ENCODE measurements at places on chromosomes 5 and 9. TPM values are rescaled to one million over a fixed set of nuclear protein-coding genes. Genes with fewer than 3 reads are reported as not detected.
A peak's percentile ranks its signal among the peaks of the same experiment; 100 is the strongest.

- DNase-seq: no peak
These were observed 23.0 kb downstream of the GDNF start for GRCh38 chr5:37816883-37817282.

GRCh38 chr5:9483243-9483642, 62.6 kb downstream of the SEMA5A start:
- DNase-seq: no peak

- no peak for DNase-seq
These were observed 46.5 kb downstream of the IRX2 start for GRCh38 chr5:2704806-2705645.

- DNase-seq: no peak
These were observed 89.5 kb upstream of the TTC23L start for GRCh38 chr5:34749431-34749873.

DNA sequence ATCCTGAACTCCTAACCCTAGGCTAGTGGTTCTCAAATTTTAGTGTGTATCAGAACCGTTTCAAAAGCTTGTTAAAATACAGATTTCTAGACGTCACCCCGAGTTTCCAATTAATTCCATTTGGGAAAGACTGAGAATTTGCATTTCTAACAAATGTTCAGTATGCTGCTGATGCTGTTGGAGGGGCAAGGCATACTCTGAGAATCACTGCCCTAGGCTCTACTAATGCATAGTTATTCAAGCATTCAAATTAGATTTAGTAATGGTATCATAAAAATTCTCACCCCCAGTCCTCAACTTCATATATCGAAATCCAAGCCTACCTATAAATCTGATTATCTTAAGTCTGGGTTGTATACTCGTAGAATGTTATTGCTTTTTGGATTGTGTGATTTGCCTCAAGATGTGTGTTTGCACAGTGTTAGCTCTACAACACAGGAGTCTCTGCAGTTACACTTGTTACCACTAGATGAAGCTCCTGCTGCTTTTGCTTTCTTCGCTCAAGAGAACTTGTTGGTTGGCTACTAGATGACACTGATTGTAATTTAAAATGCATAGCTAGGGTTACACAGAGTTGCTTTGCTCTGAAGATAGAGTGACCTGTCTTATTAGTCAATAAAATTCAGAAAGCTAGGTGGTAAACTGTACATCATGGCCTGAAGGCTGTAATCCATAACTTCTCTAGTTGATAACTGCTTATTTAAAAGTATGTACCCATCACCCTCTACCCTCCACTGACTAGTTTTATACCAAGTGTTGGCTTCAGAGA, 7.5 kb upstream of the ERAP2 start:
- no peak for DNase-seq

DNA sequence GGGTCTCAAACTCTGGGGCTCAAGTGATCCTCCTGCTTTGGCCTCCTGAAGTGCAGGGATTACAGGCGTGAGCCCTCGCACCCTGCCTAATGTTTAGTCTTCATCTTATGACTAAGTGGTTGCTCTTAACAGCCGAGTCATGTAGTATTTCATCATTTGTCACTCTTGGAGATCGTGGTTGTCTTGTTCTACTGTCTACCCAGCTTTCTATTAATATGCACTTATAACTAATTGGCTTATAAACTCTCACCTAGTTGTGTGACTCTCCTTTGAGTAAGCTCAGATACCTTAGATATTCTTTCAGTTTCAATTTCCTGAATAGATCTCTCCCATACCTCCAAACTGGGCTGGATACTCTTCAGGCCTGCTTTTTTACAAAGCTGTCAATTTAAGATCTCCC, 19.9 kb downstream of the SLC44A1 start:
- DNase-seq: no peak

GRCh38 chr9:570187-570586, 271.3 kb upstream of the DMRT1 start:
- DNase-seq: no peak

DNA sequence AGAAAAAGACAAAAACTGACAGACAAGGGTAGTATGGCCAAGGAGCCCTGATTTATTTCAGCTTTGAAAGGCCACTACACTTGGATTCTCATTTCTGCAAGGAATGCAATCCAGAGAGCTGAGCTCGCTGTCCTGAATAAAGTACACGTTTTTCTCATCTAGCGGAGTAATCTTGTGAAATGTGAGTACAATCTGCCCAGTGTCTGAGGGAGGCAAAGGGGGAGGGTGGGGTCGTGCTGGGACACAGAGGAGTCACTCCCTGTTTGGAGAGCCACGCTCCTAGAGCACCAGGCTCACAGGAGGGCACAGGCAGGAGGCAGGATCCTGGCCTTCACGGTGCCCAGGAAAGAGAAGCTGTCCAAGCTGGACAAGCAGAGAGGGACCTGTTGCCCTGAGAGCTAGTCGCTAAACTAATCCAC, 51.0 kb upstream of the IFNK start:
- DNase-seq: peak; percentile 23

DNA sequence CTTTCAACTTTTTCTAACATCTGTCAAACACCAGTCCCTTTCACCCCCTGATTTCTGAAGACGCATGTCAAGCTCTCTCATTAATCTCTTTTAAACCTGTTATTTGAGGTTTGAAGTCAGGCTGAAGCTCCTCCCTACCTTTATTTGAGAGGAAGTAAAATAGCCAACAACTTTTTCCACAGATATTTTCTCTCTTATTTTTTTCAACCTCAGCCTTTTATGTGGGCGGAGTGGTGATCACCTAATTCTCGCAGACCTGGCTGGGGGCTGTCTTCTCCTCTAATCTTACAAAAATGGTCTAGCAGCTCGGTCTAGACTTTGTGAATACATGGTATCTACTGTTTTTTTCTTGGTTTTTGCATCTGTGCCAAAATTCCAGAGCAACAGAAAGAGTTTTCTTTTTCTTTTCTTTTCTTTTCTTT, 395.7 kb upstream of the ACTBL2 start:
- DNase-seq: no peak

DNA sequence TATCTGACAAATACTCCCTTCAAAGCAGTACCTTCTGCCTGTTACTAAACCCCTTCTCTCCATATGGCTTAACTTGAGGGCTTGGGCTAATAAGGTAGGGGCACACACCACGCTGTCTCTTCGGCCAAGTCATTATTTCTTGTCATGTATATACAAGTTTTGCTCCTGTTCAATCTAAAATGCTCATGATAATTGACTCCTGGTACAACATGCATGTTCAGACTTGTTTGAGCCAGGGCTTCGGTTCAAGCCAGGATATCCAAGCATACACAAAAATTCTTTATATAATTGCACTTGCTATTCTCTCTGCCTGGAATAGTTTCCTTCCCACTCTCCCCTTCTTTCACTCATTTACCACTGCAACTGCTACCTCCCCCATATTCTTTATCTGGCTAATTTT, 756.0 kb upstream of the C9orf72 start:
- no peak for DNase-seq

DNA sequence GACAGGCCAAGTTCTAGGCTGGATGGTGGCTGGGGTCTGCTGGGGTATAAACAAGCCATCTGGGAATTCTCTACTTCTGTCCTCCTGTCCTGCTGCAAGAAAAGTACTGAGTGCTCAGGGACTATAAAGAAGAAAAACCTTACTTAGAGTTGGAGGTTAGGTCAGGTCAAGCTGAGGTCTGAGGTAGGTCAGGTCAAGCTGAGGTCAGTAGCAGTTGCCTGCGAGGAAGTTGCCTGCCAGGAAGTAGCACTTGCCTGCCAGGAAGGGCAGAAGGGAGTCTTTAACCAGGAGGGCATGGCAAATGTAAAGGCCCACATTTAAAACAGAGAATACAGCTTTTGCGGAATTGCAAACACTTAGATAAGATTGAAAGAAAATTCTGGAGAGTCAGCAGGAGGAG, 51.3 kb upstream of the PRLR start:
- no peak for DNase-seq

GRCh38 chr5:157193699-157194424, 13.2 kb downstream of the ITK start:
- no peak for DNase-seq

Gene VDAC1
- total RNA-seq: 77.0 TPM

Gene B4GALT1
- total RNA-seq: 59.4 TPM

Gene LURAP1L
- total RNA-seq: 10.3 TPM
